Stimulated activated CD4-positive, alpha-beta T cell treated with anti-CD3 and anti-CD28 coated beads, Interleukin-15, amount 100 ng/mL, for 1 hour (primary cell): ENCODE measurements at places on chromosomes 11 and 22.

DNA sequence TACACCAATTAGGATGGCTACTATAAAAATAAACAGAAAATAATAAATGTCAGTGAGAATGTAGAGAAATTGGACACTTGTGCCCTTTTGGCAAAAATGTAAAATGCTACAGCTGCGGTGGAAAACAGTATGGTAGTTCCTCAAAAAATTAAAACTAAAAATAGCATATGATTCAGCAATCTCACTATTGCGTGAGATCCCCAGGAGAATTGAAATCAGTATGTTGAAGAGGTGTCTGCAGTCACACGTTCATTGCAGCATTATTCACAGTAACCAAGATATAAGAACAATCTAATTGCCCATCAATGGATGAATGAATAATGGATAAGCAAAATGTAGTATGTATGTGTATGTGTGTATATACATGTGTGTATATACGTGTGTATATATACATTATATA lies 6.8 kb downstream of the OR52N2 start:
- DNase-seq: no peak

DNA sequence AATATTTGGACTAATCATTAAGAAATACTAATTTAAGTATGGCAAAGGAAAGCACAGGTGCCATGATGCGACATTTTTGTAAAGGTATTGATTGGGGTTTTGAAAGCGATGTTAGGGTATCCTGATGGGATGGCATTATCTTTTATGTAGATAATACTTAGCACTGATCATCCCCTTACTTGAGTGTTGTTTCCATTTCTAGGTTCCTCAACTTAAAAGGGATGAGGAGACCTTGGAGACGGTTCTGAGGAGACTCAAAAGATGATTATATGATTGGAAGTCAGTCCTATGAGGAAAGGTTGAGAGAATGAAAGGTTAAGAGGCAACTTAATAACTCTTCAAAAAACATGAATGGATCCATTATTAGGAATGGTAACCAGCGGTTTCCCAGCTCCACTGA lies 11.1 kb downstream of the KMT2A start:
- no peak for DNase-seq

GRCh38 chr11:129740125-129740719 lies 75.4 kb upstream of the TMEM45B start:
- no peak for DNase-seq

- DNase-seq: no peak
Observed at GRCh38 chr11:113419454-113420003, 31.9 kb downstream of the ANKK1 start.

GRCh38 chr11:67561971-67562619 lies 21.5 kb upstream of the GSTP1 start:
- DNase-seq: no peak

DNA sequence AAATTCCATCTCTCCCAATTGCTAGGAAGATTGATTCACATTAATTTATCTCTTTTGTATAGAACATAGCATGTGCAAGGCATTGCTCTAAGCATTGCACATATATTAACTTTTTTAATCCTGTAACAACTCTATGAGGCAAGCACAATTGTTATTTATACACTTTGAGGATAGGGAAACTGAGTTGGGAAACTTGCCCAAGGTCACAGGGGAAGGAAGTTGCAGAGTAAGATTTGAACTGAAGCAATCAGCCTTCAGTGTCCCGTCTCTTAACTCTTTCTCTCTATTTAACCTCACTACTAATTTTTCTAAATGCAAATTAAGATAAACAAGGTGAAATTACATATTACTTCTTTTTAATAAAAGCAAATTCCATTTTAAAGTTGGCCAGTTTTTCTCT lies 22.2 kb downstream of the OR56B4 start:
- DNase-seq: no peak

- DNase-seq: no peak
Observed at GRCh38 chr22:28759861-28760560, 12.5 kb upstream of the CCDC117 start.

DNA sequence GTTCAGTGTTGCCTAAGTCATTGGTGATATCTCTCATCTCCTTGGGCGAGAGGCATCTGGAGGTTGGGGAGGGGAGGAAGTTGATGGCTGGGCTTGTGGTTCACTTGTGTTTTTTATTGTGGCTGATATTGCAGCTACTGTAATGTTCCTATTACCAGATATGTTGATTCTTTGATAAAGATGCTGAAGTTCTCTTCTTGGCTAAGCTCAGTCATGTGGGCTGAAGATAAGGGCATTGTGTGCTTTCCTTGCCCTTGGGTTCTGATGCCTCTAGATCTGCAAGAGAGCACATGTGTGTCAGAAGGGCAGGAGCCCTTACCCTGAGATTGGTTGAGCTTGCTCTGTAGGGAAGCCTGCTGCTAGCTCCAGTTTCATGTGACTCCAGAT lies 12.0 kb downstream of the STX3 start:
- no peak for DNase-seq

- DNase-seq: no peak
Observed at GRCh38 chr11:116792869-116793771, 1.4 kb upstream of the APOA5 start.

- no peak for DNase-seq
Observed at GRCh38 chr11:122920579-122920978, 38.0 kb downstream of the JHY start.

- no peak for DNase-seq
Observed at GRCh38 chr22:30743257-30744020, 48.8 kb downstream of the OSBP2 start.

DNA sequence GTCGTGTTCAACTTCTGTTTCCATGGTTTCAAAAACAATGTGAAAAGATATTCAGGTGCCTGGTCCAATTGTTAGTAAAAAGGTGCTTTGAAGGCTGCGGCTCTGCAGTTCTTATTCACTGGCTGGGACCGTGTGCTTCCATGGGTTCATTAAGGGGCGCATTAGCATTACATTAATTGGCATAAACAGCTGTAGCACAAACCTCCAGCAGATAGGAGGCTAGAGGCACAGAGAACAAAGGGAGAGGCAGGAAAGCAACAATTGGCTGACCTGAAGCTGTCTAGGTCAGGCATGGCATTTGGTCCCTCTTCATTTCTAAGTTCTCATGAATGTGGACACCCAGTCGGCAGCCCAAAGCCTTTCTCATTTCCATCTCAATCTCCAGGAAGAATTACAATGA lies 16.6 kb downstream of the PAK1 start:
- DNase-seq: no peak

DNA sequence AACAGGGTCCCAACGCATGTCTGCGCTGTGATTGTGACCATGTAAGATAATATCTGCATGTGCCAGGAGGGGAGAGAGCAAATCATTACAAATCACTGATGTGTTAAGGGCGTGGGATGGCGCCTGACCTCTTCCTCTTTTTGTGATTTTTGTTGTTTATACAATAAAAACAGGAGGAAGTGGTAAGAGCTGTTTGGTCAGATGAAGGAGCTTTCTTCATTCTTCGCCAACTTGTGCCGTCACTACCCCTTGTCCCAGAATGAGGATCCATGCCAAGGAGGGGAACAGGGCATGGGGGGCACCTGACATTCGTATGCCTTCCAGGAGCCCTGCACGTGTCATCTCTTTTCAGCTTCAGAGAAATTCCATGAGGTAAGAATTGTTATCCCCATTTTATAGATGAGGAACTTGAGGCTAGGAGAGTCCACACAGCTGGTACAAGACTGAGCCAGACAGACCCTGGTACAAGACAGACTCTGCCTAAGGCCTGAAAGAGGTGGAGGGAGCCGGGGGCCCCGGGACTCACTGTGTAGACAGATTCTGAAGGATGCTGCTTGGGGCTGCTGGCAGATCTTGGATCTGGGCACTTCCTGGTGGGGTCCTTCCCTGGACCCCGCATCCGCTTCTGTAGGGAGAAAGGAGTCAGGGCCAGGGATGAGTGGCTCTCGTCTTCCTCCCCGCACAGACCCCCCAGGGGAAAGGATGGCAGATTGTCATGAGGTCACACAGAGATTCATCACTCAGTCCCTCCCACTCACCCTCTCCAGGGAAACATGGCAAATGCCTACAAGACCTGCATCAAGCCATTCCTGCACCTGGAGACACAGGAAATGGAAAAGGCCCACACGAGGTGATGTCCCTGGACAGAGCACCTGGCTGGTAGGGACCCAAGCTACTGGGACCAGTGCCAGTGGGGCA lies 34.6 kb downstream of the NFAM1 start:
- no peak for DNase-seq
